A549 treated with dexamethasone at 1 μM for 4 hours (cell line): ENCODE measurements at places on chromosomes 7 and 10. TPM values are rescaled to one million over a fixed set of nuclear protein-coding genes. Genes with fewer than 3 reads are reported as not detected.

Gene SMKR1
- total RNA-seq: 7.6 to 10.0 TPM (median 7.9 TPM) in 5 replicates

Gene TEX36
- total RNA-seq: not detected in 5 replicates

Gene GNAT3
- not detected in 5 replicates for total RNA-seq

Gene SPDYE2
- not detected in 5 replicates for total RNA-seq

Gene CPA4
- total RNA-seq: 3.7 to 6.3 TPM (median 4.6 TPM) in 5 replicates

Gene ADCYAP1R1
- 0.02 to 0.07 TPM (median 0.06 TPM) in 5 replicates for total RNA-seq

Gene ATRNL1
- total RNA-seq: 0.07 to 0.47 TPM (median 0.25 TPM) in 5 replicates

Gene KCP
- total RNA-seq: 0.07 to 0.22 TPM (median 0.15 TPM) in 5 replicates

Gene PLXDC2
- 0.01 to 0.04 TPM (median 0.03 TPM) in 4 of 5 replicates, not detected in the other for total RNA-seq

Gene FOXP2
- not detected in 5 replicates for total RNA-seq

Gene FRAT1
- 0.88 to 2.1 TPM (median 1.9 TPM) in 5 replicates for total RNA-seq

Gene SYT15
- total RNA-seq: 1.5 to 3.1 TPM (median 3.0 TPM) in 5 replicates

Gene PDZD7
- 0.35 to 0.94 TPM (median 0.81 TPM) in 5 replicates for total RNA-seq

Gene INSIG1
- total RNA-seq: 11.8 to 15.0 TPM (median 14.2 TPM) in 5 replicates

Gene AGK
- total RNA-seq: 26.8 to 33.3 TPM (median 31.8 TPM) in 5 replicates

Gene FRMD4A
- total RNA-seq: 3.0 to 4.4 TPM (median 4.0 TPM) in 5 replicates

Gene ASL
- total RNA-seq: 17.8 to 24.0 TPM (median 21.8 TPM) in 5 replicates

Gene ZNF282
- total RNA-seq: 18.0 to 26.1 TPM (median 24.3 TPM) in 5 replicates

Gene SGCE
- 47.1 to 52.2 TPM (median 50.4 TPM) in 5 replicates for total RNA-seq
